ENCODE measurements at places on chromosomes 12 and 14. TPM values are rescaled to one million over a fixed set of nuclear protein-coding genes. Genes with fewer than 3 reads are reported as not detected.

DNA sequence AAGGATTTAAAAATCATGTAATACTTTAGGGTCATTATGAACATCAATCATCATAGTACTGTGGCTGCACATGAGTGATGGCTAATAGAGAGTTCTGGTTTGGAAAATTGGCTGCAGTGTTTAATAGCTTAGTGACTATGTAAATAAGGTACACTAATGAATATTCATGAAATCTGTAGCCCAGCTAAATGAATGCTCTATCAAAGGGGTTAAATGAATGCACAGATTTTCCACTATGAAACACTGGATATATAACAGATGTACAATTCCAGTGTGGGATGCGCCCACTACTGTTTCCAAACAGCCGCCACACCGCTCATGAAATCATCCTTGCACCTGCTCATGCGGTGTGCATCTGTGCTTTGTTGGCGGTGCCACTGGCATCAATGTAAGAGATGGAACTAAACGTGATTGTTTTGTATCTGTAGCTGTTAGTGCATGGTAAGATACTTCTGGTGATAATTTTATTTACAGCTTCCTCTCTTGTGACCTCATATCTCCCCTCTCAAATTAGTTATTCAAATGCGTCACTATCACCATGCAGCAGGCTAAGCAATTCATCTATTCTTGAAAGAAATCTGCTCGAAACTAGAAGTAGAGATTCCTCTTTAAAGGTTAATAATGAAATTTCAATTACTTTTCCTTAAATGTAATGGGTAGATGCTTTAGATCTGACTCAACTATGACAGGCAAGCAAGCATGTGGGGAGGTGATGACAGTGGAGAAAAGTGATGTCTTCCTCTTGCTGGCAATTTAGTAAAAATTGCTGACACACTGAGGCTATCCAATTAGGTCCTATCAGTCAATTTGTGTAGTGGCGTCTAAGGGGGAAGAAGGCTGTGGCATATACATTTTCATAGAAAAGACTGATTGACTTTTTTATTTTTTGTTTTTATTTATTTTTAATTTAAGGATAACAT, 433.6 kb downstream of the AEBP2 start:
- no peak for DNase-seq

DNA sequence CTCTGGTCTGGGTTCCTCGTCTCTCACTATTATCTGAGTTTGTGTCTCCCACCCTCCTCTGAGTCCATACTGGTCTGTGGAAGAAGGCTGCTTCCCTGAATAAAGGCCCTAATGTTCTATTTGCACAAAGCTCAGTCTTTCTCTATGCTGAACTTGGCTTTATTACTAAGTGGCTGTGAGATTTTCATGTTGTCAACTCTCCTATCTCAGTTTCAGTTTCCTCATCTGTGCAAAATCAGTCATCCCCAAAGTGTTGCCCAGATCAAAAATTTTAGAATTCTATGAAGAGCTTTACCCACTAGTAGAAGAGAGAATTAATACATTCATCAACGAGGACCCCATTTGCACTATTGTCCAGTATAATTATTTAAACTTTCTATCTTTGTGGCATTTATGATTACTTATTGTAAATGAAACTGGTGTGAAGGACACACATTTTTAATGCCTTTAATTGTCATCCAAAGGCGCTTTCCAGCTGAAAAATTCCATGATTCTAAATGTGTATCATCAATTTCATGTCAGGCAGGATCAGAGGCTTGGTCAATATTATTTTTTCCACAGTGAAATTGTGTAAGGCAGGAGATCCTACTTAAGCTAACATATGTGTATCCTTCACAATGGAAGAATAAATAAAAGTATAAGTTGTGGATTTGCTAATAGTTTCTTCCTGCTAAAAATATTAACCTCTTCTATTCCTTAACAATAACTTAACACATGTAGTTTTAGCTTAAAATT, 79.1 kb upstream of the EEA1 start:
- DNase-seq, result no peak

DNA sequence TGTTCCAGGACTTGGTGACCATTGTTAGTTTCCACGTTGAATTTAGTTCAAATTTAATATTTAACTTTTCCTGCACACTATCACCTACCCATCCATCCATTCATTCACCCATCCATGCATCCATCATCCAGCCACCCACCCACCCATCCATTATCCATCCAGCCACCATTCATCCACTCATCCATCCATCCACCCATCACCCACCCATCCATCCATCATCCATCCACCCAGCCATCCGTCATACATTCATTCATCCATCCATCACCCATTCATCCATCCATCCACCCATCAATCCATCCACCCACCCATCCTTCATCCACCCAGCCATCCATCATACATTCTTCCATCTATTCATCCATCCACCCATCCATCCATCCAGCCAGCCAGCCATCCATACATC, 21.8 kb downstream of the NOC4L start:
- DNase-seq, result no peak

DNA sequence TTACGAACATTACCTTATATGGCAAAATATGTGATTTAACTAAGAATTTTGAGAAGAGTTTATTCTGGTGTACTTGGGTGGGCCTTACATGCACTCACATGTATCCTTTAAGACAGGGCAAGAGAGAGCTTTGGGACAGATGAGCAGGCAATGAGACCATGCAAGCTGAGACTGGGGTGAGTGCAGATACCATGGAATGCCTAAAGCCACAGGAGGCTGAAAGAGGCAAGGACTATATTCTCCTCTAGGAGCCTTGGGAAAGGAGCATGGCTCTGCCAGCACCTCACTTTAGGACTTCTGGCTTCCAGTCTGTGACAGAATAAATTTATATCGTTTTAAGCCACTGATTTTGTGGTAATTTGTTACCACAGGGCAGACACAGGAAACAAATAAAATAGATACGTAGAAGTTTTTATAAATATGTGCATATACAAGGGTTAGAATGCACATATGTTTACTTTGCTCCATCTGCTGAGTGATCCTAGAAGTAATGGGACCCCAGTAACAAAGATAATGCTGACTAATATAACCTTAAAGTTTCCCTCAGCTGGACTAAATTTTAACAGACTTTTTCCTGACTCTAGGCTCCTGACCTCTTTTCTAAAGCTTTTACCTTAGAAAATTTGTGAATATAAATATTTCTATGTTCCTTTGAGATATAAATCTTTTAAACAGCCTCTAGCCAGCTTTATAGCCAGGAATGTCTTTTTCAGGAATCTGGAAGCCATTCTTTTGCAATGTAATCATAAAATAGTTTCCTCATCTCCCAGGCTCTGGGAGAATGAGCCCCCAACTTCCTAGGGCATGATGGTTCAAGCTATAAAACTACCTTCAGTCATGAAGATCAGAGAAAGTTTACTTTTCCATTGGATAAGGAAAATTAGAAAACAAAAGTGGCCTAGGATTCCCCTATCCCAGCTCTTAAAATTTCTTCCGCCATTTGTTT, 216.8 kb downstream of the PPFIA2 start:
- no peak for DNase-seq

- no peak for DNase-seq
Measured at GRCh38 chr14:93879362-93879983, 47.7 kb upstream of the FAM181A start.

GRCh38 chr12:81300454-81300853, 222.6 kb downstream of the ACSS3 start:
- no peak for DNase-seq

Gene CRIP1
- 220 TPM for total RNA-seq

Gene BIN2
- 6.7 TPM for total RNA-seq

GRCh38 chr12:38586789-38587188, 270.2 kb downstream of the ALG10B start:
- no peak for DNase-seq

- no peak for DNase-seq
Measured at GRCh38 chr14:52824462-52824861, 33.1 kb upstream of the GNPNAT1 start.

- DNase-seq, result no peak
Measured at GRCh38 chr12:84994426-84994825, 41.7 kb downstream of the TSPAN19 start.

GRCh38 chr12:110935588-110935987, 15.2 kb upstream of the MYL2 start:
- DNase-seq, result no peak

Gene PTPN6
- total RNA-seq, result 48.1 TPM

- DNase-seq, result no peak
Measured at GRCh38 chr14:91009501-91010152, 50.8 kb downstream of the RPS6KA5 start.

DNA sequence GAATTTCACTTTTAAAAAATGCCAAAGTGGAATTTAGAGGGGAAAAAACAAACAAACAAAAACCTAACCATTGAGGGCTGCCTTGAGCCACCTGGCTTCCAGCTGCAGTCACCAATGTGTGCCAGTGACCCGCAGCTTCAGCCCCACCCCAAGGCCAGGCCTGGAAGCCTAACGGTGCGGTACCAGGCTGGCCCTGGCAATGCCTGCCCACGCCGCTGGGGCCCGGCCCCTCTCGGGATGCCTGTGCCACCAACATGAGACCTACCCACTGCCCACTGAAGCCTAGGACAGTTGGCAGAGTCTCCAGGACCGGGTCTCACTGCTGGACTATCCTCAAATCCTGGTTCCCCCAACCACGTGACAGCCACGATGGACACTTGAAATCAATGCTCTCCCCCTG, 96.6 kb downstream of the NCOR2 start:
- DNase-seq, result no peak

- peak; percentile 22 for DNase-seq
Measured at GRCh38 chr12:5022465-5023061, 21.1 kb upstream of the KCNA5 start.

DNA sequence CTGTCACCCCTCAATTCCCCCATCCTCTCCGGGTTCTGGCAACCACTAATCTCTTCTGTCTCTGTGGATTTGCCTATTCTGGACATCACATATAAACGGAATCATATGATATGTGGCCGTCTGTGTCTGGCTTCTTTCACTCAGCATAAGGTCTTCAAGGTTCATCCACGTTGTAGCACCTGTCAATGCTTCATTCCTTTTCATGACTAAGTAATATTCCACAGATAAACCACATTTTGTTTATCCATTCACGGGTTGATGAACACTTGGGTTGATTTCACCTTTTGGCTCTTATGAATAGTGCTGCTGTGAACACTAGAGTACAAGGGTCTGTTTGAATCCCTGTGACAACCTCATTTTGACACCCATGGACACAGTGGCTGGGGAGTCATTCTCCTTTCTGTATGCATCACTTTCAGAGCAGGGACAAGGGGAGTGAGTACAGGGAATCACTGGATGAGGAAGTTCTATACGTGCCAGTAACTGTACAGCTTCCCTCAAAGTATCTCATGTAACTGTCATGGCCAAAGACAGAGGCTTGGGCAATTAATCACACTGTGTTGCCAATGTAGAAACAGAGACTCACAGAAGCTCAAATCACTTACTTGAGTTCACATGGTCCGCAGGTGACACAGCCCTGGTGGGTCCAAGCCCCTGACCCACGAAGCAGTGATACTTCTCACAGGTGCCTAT, 10.9 kb upstream of the TESC start:
- no peak for DNase-seq

DNA sequence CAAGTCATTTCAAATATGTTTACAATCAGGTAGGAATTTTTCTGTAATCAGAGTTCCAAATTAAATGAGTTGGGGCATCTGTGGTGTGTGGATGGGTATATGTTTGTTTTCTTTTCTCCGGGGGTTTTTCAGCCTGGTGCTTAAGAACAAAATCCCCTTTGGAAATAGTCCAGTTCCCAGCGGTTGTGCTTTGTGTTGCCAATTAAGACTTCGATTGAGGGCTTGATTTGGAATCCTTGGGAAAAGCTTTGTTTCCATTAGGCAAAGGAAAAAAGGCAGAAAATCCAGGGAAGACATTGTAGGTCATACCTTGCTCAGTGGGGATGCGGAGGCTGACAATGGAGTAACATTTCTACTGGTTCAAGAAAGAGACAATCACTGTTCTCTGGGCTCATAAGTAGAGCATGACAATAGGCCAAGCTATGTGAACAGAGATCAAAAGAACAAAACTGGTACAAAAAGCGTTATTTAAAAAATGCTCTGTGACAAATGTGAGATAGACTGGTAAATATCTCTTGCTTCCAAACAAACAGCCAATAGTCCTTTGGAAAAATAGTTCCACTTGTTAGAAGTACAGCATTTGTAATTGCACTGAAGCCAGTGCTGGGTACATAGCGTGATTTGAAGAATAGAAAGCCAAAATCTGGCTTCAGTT, 79.7 kb downstream of the EML1 start:
- no peak for DNase-seq
